ENCODE measurements at places on chromosomes 6 and 20.

GRCh38 chr6:43170417-43170930 is 595 bp upstream of the SRF start:
- no peak for DNase-seq

DNA sequence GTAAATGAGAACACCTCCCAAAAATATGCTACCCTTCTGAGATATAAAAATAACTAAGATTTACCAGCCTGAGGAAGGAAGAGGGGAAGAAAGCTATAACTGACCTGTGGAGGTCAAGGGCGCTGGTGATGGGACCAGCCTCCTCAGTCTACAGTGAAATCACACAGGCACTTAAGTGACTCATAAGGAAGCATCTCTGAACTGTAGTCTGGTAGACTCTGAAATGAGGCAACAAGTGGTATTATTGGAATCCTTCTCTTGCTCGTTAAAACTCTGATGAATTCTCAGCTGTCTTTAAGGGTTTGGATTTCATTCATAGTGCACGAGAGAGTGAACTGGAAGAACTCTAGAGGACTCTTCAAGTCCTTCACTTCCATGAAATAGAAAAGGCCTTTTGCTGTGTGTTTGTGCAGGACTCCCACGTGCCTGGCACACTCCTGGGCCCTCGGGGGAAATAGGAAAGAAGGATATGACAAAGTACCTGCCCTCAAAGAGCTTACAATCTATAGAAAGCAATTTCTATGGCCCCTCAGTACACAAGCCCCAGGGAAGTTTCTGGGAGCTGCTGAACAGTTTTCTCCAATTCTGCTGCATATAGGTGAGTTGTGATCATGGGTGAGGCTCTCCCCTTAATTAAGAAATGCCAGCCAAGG is 231.8 kb upstream of the RREB1 start:
- DNase-seq = no peak

- DNase-seq = no peak
Measured at GRCh38 chr6:139847457-139847813, 473.0 kb upstream of the CITED2 start.

GRCh38 chr6:158625881-158626305 is 18.6 kb downstream of the DYNLT1 start:
- DNase-seq = no peak

GRCh38 chr20:6828794-6829423 is 61.4 kb downstream of the BMP2 start:
- DNase-seq = peak; percentile 35

GRCh38 chr20:60249436-60249835 is 291.2 kb downstream of the CDH26 start:
- no peak for DNase-seq
